ENCODE measurements at places on chromosomes 12 and 14.

- no peak for DNase-seq
Observed at GRCh38 chr14:67004521-67004920, 184.7 kb upstream of the GARIN2 start.

GRCh38 chr14:62674563-62675237 is 370.6 kb downstream of the KCNH5 start:
- no peak for DNase-seq

DNA sequence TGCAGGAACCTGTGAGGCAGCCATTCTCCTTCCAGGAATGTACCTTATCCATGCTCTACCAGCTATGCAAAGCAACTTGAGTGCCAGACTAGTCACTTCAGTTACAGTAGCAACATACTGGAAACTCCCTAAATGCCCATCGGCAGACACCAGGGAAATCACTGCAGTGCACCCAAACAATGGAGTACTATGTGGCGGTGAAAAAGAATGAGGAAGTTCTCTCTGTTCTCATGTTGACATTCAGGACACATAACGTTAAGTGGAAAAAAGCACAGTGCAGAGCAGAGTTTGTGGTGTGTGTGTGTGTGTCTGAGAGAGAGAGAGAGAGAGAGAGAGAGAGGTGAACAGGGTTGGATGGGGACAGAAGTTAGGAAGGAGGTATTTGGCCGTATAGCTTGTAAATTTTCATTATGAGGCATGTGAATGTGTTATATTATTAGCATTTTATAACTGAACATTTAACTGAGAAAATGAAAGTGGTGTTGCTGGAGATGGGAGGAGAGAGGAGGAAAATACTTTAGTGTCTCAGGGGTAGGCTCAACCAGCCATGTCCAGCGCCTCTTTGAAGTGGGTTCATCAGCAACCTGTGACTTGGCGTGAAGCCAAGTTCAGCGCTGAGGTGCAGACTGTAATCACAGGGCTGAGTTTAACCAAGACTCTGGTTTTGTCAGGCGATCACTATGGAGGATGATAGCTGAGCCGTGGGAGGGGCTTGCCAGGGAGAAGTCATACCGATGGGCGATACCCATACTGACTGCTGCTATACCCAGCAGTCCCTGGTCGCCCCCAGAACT is 17.3 kb downstream of the TNFAIP2 start:
- no peak for DNase-seq

DNA sequence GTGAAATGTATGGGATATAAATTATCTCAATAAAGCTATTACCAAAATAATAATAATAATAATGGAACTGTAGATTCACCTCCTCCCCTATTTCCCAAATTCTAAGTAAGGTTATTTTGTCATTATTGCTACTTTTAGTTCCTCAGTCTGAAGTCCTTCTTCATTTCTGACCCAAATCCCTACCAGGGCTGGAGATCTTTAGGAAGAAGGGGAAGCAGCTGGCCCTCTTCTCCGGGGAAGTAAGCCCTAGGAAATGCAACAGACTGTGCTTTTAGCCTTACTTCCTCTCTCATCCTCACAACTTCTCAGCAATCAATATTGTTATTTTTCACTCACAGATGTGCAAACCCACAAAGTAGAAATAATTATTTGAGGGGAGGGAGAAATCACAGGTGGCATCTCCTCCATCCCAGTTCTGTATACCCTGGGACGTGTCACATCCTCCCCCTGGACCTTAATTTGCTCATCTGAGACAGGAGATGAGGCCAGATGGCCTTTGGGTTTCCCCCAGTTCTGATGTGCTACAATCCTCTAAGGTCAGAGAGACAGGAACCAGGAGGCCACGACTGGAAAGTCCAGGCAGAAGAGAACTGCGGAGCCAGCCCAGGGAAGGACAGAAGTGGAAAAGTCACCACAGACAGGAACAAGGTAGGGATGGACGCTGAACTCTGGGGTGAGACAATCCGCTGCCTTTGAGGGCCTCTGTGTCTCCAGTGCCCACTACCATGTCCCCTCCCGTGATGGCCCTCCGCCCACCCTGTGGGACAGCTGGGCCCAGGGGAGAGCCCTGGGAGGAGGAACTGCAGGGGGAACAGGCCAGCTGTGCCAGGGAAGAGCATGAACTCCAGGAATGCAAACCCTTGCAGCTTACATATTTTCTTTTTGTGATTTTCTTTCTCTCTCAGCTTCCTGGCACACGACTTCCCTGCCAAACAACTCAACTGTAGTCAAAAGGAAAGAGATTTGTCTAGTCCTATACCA is 10.6 kb upstream of the TNFRSF1A start:
- DNase-seq, result no peak

- DNase-seq, result no peak
Observed at GRCh38 chr12:132568826-132569480, 41.4 kb downstream of the LRCOL1 start.

GRCh38 chr14:77094672-77095284 is 3.3 kb upstream of the CIPC start:
- peak; percentile 43 for DNase-seq

DNA sequence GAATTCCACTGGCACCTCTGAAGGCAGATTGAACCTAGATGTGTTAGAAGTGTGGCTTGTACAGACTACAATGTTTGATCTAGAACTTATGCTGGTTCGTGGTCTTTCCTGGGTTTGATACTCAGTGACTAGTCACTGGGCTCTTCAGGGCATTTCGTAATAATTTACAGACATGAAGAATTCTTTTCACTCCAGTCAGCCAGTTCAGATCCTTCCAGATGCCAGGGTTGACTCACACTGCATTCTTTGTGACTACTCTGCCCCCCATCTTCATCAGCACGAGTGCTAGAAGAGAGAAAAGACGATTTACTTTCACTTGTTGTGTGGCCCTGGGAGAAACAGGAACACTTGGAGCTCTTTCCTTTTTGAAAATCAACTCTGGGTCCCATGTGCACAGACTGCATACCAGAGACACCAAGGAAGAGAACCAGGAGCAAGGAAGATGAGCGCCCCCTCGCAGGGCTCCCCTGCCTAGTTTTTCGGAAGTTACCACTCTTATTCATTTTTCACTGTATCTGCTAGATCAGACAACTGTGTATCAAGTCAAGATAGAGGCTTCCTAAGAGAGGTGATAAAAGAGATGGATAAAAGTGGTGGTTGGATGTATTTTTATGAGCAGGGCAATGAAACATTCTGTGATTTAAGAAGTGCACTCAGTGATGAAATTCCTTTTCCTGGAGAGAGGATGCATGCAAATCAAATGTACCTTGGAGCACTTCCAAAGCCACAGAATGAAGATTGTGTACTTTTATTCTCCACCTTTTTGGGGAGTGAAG is 33.5 kb upstream of the EVL start:
- DNase-seq, result no peak

GRCh38 chr12:103877288-103877687 is 36.3 kb upstream of the NT5DC3 start:
- no peak for DNase-seq

DNA sequence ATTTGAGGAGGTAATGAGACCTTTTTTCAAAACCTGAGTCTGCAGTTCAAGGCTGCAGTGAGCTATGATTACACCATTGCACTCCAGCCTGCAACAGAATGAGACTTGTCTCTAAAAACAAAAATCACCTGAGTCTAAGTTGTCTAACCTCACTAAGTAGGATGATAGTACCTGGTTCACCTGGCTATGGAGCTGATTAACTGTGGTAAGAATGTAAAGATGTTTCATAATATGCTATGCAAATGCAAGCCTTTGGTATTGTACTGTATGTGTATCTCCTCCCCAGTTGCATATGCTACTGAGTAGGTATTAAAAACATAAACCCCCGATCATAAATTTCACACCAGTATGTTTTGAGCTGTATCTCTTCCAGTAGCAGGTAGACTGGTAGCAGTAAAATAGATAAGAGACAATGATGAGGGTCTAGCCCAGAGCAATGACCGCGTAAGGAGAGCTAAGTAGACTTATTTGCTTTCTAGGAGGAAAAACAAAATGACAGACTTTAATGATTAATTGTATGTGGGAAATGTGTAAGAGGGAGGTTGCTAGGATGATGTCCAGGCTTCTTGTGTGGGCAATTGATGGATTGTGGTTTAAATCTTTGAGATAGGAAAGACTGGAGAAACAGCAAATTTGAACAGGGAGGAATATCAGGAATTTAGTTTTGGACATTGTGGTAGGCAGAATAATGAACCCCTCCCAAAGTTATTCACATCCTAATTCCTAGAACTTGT is 41.6 kb upstream of the EGLN3 start:
- no peak for DNase-seq

DNA sequence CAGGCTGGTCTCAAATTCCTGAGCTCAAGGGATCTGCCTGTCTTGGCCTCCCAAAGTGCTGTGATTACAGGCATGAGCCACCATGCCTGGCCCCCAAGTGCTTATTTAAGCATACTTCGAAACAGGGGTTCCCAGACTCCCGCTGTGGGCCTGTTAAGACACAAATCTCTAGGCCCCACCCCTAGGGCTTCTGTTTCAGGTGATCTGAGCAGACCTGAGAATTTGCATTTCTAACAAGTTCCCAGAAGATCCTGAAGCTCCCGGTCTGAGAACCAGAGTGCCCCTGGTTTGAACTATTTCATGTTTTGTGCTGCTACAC is 25.0 kb downstream of the GCH1 start:
- no peak for DNase-seq

DNA sequence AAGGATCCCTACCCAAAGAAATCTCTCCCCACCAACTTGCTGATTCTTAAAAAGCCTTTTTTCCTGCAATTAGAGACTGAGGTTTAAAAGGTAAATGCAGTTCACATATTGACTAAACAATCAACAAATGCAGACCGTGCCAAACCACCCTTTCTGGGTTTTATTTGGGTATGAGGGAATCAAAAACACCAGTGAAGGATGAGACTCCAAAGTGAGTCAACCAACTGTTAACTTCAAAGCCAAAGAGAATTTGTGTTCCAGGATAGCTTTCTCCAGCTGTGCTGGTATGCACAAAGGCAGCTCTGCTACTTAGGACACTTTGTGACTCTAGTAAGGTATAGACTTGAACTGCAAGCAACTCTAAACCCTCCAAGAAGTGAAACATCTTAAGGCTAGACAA is 39.4 kb downstream of the RPS29 start:
- DNase-seq, result no peak

DNA sequence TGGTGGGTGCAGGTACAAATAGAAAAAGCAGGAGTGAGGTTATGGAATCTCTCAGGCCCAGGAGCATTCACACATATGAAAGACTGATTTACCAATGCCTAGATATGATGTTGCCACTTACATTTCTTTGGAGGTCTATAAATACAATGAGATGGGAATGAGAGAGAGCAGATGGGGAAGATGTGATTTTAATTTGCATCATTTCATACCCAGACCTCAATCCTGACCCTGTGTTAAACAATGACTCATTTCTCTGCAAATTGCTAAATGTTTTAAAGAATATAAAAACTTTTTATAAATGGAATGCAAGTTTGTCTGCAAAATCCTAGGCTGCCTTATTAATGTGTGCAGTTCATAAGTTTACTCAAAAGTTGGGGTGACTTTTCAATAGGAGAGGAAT is 38.6 kb upstream of the GNG2 start:
- DNase-seq, result no peak

GRCh38 chr12:20567413-20567812 is 127.7 kb upstream of the SLCO1C1 start:
- DNase-seq, result no peak

- no peak for DNase-seq
Observed at GRCh38 chr12:51381226-51382079, 9.8 kb downstream of the GALNT6 start.

- DNase-seq, result no peak
Observed at GRCh38 chr14:105358140-105358846, 40.0 kb upstream of the TEX22 start.

- DNase-seq, result no peak
Observed at GRCh38 chr12:76143343-76144244, 59.1 kb upstream of the NAP1L1 start.

DNA sequence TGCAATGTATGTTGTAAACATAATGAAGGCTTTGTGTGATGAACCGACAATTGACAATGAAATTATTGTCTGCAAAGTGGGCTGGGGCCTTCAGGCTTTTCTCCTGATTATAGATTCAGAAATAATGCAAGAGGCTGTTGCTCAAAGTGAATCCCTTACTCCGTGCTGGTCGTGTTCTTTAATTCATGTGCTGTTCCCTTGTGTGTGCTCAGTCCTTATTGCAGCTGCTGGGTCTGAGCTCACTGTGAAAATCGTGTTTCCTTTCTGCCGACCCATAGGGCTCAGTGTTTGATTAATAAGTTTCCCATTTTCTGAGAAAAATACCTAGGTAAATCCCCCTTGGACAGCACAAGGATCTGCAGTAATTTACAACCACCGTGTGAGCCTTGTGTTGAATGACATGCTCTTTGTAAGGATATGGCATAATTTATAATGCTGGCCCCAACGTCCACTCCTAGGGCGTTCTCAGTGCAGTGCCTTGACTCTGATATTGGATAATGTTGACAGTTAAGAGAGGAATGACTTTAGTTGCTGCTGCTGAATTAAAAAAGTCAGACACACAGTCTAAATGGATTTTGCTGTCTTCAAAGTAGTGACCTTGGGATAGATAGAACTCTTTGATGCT is 81.6 kb downstream of the RGS6 start:
- DNase-seq, result no peak

DNA sequence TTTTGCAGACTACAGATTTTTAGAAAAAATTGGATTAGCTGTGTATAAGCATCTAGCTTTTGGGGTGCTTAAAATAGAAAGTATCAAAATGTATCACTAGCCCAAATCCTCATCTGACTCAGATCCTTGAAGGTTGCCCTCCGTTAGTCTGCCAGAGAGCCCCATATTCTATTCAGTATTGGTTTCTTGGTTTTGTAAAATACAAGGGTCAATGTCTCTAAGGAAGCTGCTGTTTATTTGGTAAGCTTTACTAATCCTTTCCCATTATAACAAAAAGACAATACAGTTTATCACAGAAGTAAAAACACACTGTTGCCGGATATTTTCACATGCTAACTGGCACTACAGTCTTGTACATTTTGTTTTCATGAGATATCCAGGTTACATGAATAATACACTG is 92.8 kb upstream of the PTHLH start:
- DNase-seq, result no peak

- no peak for DNase-seq
Observed at GRCh38 chr14:51596488-51597117, 55.1 kb upstream of the FRMD6 start.

DNA sequence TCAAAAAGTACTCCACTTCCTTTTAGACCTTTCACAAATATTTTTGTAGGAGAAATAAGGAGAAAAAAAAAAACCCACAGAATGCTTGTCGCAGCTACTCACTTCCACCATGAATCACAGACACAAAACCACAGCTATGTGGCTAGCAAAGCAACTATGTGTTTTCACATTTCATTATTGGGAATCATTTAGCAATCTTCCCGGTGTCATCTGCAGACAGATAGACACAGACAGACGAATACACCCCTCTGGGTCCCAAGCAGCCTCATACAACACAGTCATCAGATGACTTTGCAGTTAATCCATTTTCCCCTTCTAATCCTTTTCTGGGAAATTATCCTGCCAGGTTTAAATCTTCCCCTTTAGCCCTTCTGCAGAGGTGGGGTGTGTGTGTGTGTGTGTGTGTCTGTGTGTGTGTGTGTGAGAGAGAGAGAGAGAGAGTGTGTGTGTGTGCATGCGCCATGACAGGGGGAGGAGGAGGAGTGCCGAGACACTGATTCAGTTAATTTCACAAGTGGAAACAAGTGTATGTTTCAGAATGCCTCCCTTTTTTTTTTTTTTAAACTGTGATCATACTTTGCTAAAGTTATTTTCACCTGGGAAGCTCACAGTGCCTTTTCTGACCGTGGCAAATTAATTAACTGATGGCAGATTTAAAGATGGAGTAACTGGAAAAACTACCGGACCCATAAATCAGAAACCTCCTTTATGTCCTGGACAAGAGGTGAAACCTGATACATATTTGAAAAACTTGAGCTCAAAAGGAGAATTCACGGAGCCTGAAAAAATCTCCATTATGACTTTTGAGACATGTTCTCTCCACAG is 39.9 kb downstream of the LTBP2 start:
- no peak for DNase-seq

GRCh38 chr12:89709995-89710872 is 1.6 kb upstream of the ATP2B1 start:
- DNase-seq, result no peak

All from stimulated activated CD4-positive, alpha-beta T cell treated with anti-CD3 and anti-CD28 coated beads, TNF-alpha, amount 100 ng/mL, for 1 hour (primary cell).